ENCODE measurements at places on chromosomes 2 and 18.

GRCh38 chr2:110157153-110157793 lies 41.7 kb upstream of the MALL start:
- no peak for DNase-seq

DNA sequence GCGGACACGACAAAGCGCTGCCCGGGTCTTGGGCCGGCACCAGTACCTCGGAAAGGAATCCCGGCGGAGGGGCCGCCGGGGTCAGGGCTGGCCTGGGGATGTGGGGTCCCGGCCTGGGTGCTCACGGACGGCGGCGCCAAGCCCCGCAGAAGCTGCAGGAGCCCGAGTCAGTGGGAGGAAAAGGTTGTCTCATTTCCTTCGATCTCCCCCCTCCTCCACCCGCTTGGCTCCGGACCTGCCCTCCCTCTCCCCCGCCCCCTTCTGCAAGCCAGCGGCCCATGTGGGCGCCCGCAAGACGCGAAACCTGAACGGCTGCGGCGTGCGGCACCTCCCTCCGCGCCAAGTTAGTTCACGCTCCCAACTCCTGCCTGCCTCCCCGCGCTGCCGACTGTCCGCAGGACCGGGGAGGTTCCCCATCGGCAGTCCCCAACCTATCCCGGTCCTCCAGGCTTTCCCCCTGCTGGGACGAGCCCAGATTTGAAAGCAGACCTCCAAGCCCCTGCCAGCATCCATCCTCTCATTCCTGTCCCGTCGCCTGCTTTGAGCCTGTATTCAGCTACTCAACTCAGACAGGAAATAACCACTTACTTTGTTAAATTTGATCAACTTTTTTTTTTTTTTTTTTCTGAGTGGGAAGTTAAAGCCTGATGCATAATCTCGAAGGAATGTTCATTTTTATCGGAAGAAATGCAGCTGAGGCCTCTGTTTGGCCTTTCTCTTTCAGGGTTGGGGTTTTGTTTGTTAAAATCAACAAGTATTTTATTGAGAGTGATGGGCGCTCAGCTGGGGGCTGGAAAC lies at the start of gene EVA1A:
EVA1A (minus strand) TSS at position 172 of the 798 bp plus-strand sequence. CDS start 42,799 bp downstream, outside the sequence.
- no peak for DNase-seq

GRCh38 chr2:238685327-238685709 lies 162.6 kb upstream of the TWIST2 start:
- DNase-seq, result no peak

DNA sequence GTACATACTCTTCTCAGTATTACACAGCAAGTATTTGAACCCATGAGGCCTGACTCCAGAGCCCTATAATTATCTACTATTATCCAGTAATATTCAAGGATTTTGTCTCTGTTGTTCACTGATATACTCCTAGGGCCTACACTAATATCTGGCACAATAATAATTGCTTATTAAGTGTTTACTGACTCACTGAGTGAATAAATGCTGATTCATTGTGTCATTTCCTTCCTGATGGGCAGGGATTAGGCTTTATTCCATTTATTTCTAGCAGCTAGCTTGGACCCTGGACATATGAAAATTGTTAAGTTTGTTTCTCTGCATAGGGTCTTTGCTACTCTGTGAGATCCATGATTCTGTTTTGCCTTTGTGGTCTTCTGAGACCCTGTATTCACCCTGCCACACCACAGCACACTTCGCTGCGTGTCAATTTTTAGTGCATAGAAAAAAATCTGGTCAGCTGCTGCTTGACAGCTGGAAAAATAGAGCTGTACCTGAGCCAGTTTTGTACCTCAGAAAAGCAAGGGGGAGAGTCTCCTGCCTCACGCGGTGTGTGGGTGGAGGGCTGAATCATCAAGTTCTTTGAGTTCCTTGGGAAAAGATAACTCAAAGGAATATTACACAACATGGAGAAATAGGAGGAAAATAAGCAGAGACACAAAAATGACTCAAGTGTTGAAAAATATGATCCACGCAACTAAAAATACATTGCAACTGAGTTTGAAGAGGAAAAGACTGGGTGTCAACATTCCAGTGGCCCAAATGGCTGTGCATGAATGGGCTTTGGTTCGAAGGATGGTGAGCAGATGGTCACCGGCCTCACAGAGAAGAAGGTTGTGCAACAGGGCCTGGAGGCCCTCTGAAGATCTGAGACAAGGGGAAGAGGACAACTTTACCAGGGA lies 18.9 kb upstream of the DPP4 start:
- DNase-seq, result peak; percentile 87

- DNase-seq, result no peak
These were observed 28.0 kb downstream of the STAT4 start for GRCh38 chr2:191122638-191123294.
